Pancreas (tissue), 10 donors: ENCODE measurements at places on chromosomes 2 and 18. TPM values are rescaled to one million over a fixed set of nuclear protein-coding genes. Genes with fewer than 3 reads are reported as not detected.

ARPC2 gene
- total RNA-seq: 91.7 TPM

- no peak for DNase-seq
These were observed 35.4 kb downstream of the STAT4 start for GRCh38 chr2:191115391-191115790.

GRCh38 chr18:2855560-2856350 lies 8.9 kb downstream of the EMILIN2 start:
- no peak for DNase-seq

- DNase-seq: no peak
These were observed 189.5 kb downstream of the CTIF start for GRCh38 chr18:48728204-48728833.

DNA sequence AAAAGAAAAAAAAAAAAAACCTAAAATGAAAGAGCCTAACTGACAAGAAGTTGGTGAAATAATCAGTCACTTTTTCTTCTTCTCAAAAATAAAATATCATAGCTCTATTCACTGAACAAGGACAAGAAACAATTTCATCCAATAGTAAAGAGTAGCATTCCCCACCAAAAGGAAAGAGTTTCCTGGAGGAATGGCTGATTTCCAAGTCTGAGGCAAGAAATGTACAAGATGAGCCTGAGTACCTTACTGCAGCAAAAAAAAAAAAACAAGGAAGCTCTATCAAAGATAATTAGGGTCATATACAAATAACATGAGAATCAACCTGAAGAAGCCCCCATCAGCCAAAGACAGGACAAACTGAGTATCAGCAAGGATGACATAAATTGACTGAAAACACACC lies 11.5 kb downstream of the ROCK1 start:
- DNase-seq: no peak

- no peak for DNase-seq
These were observed 32.1 kb downstream of the FBXO48 start for GRCh38 chr2:68434981-68435380.
